H54 (cell line): ENCODE measurements at places on chromosomes 5 and 9.

DNA sequence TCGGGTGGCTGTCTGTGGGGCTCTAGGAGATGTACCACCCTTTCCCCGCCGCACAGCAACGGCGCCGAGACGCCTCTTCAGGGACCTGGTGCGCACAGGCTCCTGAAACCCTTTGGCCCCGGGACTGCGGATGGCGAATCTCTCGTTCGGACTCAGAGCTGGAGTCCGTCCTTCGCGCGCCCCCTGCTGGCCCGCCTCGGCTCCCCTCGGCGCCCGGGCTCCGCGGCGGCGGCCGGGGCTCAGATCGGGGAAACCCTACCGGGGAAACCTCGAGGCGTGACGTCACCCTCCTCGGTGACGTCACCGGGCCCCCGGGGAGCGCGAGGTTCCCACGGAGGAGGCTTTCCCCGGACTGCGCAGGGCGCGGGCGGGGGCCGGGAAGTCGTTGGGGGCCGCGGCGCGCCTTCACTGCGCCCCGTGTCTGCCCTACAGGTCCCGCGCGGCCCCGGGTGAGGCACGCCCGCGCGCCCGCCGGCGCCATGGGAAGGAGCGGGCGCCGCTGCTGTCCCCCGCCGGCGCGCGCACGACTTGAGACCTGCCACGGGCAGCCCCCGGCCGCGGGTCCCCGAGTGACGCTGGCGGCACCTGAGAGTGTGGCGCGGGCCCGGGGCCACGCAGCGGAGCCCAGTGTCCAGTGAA, 7.9 kb downstream of the PRR7 start:
- peak; percentile 87 for DNase-seq

DNA sequence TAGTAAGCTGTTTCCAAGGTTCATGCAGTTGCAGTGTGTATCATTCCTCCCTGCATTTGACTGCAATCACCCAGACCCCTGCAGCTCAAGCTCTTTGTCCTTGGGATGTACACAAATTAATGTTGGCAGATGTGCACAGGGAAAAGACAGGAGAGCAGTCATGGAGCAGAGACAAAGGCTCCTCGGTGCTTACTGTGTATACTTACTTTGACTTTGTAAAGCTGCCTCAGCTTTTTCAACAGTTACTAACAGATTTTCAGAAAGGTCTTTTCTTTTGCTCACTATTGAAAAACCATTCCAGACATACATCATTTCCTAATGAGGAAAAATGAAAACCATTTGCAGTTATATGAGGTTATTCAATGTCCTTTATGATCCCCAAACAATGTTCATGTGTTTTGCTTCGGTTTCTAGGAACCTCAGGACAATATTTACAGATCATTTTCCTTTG, 124.9 kb downstream of the TTC39B start:
- no peak for DNase-seq

DNA sequence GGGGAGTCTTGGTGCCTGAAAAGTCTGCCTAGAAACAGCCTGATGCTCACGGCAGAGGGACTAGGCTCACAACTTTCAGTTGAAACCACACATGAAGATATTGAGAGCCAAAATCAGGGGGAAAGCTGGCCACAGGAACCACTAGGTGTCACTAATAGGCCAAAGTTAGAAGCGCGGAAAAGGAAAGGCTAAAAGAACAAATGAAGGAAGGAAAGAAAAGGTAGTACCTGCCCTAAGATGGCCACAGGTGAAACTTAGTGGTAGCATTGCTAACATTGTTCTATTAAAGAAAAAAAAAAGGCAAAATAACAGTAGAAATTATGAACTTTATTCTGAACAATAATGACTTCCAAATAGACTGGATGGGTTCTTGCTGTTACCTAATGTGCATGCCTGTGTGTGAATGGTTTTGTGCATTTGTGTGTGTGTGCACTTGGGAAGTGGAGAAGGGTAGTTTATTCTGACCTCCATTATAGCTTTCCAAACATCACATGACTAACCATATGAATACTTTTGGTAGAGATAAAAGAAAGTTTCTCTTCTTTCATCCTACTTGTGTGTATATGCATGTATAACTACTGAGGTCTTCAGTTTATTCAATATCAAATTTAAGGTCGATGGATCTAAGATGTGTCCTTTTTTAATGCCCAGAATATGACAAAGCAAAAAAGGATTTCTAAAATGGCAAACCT, 2.1 kb upstream of the RFESD start:
- DNase-seq: no peak

DNA sequence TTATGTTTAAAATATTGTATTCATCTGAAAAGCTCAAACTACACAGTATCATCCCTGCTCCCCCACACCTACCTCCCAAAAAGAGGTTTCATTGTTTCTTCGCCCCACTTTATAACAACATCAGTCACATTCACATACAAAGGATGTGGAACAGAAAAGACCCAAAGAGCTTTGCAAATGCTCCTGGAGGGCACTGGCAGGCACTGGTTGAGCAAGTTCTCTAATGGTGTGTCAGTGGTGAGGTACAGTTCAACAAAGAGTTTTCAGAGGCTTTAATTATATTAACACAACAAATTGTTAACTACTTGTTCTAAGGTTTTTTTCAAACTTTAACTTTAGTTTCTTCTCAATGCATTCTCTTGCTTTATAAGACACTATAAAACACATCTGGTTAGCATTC, 54.1 kb upstream of the ECM2 start:
- DNase-seq: no peak

- no peak for DNase-seq
These were observed 68.9 kb downstream of the PTCH1 start for GRCh38 chr9:95447660-95448420.

DNA sequence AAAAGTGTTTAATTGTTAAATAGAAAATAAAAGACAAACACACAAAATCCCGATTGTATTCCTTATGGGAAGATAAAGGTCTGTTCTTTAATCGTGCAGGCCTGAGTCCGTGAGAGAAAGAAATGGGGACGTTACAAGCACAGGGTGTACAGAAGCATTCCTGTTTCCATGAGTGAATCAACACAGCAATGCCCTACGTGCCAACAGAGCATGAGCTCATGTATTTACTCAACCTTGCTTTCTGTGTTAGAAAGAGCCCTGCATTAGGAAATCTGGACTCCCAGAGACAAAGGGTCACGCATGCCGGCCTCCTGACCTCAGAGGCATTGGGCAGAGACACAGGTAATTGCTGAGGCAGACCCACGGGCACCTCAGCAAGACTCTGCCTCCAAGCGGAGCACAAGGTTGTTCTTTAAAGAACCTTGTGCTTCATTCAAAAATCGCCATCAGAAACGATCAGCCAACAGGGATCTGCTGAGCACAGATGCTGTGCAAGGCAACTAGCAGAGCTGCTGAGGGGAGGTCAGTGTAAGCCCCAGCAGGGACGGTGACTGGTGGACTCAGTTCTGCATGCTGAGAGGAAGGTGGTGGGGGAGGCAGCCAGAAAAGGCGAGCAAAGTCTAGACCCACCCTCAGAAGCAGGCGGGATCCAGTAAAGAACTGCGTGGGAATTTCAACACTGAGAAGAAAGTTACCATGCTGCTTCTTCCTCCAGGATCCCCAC, 101.0 kb downstream of the TLE1 start:
- no peak for DNase-seq
